Neuronal stem cell (in vitro differentiated cells): ENCODE measurements at places on chromosomes 16 and 17.

DNA sequence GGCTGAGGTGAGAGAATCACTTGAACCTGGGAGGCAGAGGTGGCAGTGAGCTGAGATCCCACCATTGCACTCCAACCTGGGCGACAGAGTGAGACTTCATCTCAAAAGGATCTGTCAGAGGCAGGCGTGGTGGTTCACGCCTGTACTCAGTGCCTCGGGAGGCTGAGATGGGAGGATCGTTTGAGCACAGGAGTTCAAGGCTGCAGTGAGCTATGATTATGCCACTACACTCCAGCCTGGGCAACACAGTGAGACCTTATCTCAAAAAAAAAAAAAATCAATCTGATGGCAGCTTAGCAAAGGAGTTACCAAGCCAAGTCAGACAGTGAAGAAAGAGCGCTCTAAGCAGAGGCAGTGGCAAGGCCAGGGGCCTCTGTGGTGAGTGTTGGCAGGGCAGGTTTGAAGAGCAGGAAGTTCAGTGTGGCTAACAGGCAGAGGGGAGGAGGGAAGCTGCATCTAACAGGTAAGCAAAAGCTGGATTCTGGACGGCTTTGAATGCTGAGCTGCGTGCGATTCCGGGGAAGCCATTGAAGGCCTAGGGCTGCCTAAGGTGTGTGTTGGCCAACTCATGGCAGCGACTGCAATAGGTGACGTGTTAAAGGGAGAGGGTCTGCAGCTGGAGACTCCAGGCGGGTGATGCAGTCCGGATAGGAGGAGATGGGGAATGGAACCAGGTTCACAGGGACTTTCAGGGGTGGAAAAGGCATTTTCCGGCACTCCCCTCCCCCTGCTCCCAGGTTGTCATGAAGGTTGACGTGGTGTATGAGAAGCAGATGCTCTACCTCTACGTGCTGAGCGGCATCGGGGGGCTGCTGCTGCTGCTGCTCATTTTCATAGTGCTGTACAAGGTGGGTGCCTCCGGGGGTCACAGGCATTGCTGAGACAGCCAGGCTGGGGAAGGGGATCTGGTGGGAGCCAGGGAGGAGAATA is 7.0 kb downstream of the ZNF768 start:
- DNase-seq = no peak

- no peak for DNase-seq
These were observed 5.8 kb upstream of the UNK start for GRCh38 chr17:75778861-75779249.

DNA sequence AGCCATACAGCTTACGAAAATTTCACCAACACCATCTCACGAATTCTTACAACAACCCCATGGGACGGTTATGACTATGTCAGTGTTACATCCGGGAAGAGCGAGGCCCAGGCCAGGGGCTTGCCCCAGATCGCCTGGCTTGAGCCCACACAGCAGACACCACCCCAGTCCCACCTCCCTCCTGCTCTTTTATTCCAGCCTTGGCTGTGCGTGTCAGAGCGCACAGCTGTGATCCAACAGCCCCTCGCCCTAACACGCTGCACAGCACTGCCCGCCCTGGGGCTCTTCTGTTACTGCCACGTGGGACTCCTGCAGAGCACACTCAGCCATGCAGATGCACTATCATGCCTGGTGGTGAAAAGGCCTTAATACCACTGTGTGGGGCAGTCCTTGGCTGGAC is 127.9 kb downstream of the ENGASE start:
- DNase-seq = no peak

DNA sequence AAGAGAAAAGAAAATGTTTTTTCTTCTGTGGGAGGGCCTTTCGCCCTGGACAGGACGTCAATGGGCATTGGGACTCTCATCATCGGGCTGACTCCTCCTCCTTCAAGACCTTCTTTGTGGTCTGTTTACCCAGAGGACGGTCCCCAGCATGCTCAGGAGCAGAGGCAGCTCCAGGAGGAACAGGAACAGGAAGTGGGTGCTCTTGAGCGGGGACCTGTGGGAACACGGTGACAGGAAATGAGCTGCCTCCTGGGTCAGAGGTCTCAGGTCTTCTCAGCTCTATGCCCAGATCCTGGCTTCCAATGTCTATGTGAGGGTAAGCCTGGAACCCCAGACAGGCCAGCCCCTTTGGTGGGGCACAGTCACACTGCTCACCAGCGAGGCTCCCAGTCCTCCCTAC is 12.2 kb downstream of the CD300LD start:
- no peak for DNase-seq

GRCh38 chr17:28480799-28481571 is 7.5 kb downstream of the SLC13A2 start:
- DNase-seq = no peak

DNA sequence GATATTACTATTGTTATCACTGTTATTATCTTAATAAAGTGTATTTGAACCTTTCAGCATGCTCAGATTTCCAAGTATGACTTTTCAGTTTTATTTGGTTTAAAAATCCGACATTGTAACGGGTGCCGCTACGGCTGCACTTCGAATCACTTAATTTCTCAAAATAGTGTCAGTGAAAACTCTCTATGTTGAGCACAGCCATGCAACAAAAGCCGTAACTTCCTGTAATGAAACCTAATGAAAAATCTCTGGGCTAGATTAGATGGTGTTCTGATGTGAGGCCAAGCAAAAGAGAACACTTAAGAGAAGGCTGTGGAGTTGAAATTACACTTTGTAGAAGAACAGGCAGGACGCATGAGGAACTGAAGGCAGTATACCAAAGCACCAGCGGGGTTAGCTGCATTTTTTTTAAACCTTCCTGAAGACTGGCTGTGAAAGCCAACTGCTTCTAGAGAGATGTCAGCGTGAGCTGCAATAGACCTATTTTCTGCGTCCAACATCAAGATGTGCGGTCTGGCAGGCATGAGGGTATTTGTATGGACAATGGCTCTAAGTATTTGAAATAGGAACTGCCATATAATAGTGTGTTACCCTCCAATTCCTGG is 1545.0 kb upstream of the GOT2 start:
- DNase-seq = no peak
